Left cardiac atrium (tissue), 4 donors: ENCODE measurements at places on chromosomes 5 and 9.

- no peak for DNase-seq
Measured at GRCh38 chr5:65663804-65664521, 39.1 kb downstream of the SHLD3 start.

- no peak for DNase-seq
Measured at GRCh38 chr5:56402266-56403220, 169.4 kb upstream of the ANKRD55 start.

GRCh38 chr5:154228696-154229095 is 38.2 kb downstream of the GALNT10 start:
- no peak for DNase-seq

DNA sequence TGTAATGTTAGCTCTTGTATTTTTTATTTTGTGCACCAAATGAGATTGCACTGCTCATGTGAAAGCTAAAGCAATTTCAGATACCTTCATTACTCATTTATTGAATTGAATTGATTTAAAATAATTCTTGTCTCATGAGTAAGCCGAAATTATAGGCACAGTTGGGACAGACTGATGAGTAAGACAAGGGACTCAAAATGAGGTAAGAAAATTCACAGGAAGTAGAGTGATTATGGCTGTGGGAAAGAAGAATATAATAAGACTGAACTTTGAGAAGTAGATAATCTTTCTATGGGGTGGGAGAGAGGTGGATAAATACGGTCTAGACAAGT is 51.1 kb downstream of the NUDT12 start:
- DNase-seq: no peak

- no peak for DNase-seq
Measured at GRCh38 chr9:106885451-106885850, 22.5 kb downstream of the ZNF462 start.

GRCh38 chr5:110377361-110377760 is 349.1 kb downstream of the TMEM232 start:
- no peak for DNase-seq
